GM23338 (cell line): ENCODE measurements at places on chromosomes 11 and 22. TPM values are rescaled to one million over a fixed set of nuclear protein-coding genes. Genes with fewer than 3 reads are reported as not detected.

- DNase-seq, result no peak
These were observed 223.0 kb upstream of the ANO5 start for GRCh38 chr11:21969841-21970240.

Gene CHRDL2
- polyA plus RNA-seq, result 0.38 TPM in 1 of 2 replicates, not detected in the other

DNA sequence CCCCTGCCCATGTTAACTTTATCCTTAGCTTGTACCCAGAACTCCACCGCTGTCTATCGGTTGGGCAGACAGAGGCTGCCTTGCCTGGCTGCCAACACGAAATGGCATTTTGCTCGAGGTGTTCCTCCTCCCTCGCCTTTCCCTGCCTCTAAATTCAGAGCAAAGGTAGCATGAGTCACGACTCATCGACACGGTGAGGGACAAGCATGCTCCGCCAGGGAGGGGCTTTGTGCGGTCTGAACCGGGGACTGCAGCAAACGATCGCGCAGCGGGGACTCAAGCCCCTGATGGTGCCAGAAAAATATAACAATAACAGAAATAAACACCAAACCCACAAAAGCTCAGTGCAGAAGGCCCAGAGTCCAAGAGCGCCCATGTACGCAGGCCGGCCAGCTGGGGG is 52.3 kb downstream of the RTL6 start:
- no peak for DNase-seq

DNA sequence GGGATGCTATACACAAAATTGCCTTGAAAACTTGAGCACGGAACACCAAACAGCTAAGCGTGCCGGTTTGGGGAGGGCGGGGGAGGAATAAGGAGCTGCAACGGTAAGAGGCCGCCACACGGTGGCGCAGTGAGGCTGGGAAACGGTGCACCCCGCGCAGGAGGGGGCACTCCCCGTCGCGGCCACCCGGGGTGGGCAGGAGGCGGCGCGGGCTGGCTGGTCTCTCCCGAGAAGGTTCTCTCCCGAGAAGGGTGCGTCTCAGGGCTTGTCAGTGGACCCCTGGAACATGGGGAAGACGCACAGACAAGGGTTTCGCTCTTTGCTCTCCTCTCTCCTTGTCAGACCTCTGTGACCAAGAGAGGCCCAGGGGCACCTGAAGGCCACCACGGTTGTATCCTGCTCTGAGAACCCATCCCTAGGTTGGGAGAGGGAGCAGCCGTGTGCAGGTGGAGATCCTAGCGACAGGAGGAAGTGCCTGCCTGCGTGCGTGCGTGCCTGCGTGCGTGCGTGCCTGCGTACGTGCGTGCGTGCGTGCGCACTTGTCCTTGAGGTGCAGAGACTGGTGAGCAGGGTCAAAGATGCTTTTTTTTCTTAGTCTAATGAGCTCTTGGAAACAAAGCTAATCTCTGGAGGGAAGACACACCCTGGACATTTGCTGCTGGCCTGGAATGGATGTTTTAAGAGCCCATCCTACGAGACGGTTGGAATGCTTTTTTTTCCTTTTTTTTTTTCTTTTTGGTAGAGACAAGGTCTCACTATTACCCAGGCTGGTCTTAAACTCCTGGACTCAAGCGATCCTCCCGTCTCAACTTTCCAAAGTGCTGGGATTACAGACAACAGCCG is 18.1 kb upstream of the JAM3 start:
- peak; percentile 71 for DNase-seq

Gene KCNK7
- polyA plus RNA-seq, result 0.24 and 0.60 TPM in 2 replicates
